Daoy (cell line): ENCODE measurements at places on chromosomes 3 and 15. TPM values are rescaled to one million over a fixed set of nuclear protein-coding genes. Genes with fewer than 3 reads are reported as not detected.

The RTP1 gene
- not detected in 2 replicates for total RNA-seq

DNA sequence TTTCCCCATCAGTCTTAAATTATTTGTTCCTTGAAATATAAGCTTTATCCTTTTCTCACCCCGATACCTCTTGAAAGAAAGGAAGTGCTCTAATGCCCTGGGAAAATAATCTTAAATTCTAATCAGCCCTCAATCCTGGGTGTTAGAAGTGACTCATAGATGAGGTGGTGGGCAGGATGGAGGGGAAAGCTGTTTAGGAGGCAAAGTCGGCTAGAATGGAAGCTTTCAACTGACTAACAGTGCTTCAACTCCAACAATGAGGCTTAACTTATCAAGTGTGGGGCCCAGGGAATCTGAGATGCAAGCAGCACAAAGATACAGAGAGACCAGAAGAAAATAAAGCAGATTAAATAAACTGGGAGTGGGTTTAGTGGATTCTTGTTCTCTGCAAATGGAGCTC, 175.8 kb downstream of the EPHB1 start:
- DNase-seq: peak; percentile 22

The CHRNA7 gene
- 2.5 and 4.7 TPM in 2 replicates for total RNA-seq

DNA sequence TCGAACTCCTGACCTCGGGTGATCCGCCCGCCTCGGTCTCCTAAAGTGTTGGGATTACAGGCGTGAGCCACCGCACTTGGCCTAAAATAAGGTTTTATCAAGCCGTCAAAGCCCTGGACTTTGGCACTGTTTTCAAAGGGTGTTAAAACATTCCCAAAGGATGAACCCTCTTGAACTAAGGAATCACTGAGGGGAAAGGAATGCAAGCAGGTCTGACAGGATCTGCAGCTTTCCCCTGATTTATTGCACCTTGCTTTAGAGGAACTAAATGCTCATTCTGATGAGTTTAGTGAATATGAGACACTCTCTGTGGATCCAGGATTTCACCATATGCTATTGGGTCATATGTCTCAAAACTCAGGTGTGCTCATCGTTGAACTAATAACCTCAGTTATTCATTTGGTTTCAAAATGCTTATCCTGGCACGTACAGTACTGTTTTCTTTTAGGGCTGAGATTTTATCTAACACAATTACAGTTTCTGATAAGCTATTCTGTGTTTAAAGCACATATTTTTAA, 63.0 kb upstream of the TSC22D2 start:
- DNase-seq: peak; percentile 32

GRCh38 chr3:120550546-120550945, 45.6 kb upstream of the NDUFB4 start:
- DNase-seq: no peak

The ADIPOQ gene
- total RNA-seq: not detected in 2 replicates

- peak; percentile 62 for DNase-seq
These were observed 655 bp downstream of the CYFIP1 start for GRCh38 chr15:22979238-22980188.
